ENCODE measurements at places on chromosomes 16 and 17. TPM values are rescaled to one million over a fixed set of nuclear protein-coding genes. Genes with fewer than 3 reads are reported as not detected.
A peak's percentile ranks its signal among the peaks of the same experiment; 100 is the strongest.

DNA sequence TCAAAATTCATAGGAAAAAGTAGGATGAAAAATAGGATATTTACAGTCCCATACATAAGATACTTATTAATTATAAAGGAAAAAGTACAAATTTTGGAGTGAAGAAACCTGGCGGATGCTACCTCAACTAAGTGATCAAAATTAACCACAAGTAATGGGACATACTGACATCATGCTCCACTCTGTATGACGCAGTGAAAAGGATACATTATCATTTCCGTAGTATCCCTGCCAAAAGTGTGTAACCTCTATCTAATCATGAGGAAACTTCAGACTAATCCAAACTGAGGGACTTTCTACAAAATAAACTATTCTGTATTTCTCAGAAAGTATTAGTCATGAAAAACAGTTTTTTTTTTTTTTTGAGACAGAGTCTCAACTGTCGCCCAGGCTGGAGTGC is 60.5 kb downstream of the TRIM37 start:
- ATAC-seq = no peak

CPHXL gene
- total RNA-seq = not detected

PPY gene
- total RNA-seq = not detected

DNA sequence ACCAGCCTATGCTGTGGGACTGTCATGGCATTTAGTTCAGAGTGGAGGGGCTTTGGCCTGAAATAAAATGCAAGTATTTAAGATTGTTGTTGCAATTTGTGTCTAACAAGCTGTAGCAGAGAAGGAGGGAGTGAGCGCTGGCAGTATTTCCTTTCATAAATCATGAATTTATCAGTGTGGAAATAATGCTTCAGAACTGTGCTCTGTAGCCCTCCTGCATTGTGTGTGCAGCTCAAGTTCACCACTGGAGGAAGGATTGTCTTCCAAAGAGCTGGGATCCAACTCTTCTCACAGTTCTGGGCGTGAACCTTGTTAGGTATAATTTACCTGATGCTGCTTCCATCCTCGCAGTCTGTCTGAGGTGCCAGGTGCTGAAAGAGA is 15.1 kb downstream of the SNX11 start:
- ATAC-seq = no peak

DNA sequence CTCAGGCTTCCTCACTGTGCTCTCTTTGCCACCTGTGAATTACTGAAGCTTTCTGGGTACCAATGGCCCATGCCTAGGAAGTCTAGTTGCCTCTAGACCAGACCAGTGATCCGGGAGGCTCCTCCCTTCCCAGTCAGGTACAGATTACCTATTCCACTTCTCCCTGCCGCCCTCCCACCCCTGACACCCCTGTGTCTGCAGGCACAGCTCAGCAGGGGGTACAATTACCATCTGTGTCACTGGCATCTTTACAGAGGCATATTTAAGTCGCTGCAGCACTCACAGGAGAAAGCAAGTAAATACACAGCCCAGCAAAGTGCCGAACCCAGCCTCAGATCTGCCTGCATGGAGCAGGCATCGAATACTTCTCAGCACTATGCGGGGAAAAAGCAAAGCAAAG is 5.3 kb upstream of the WSCD1 start:
- ATAC-seq = no peak

GRCh38 chr16:54342966-54343365 is 56.4 kb upstream of the IRX3 start:
- peak; percentile 16 for ATAC-seq

DNA sequence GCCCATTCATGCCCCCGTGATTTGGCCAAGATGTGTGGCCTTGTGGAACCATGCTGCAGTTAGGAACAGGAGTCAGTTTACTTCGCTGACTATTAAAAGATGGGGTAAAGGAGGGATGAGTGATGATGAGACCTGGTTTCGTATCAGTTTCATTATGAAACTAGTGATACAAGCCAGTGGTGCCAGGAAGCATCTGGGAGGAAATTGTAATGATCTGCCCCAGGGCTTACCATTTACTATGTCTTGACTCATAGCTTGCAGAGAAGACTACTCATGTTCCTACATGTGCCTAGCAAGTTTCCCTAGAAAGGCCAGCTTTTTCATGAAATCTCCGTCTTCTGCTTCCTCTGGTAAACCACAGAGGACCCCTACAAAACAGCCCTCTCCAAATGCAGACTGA is 23.2 kb downstream of the CDH3 start:
- ATAC-seq = peak; percentile 87

AGRP gene
- not detected for total RNA-seq

ARL5C gene
- not detected for total RNA-seq

LITAFD gene
- total RNA-seq = not detected

ZNF469 gene
- total RNA-seq = 0.24 TPM

DNA sequence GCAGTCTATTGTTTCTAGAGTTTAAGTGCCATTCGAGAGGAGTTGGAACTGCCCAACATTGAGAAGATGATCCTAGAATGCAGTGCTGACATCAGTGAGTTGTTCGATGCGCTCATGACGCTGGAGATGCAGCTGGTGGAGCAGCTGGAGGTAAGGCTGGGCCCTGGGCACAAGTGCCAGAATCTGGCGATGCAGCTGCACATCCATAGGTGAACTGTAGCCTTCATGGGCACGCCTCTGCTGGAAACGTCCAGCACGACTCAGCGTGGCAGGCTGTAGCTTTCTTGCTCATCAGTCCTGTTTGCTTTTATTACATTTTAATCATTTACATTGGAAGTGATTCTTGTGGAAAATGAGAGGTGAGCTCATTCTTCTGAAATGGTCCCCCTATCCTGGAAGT is 31.7 kb downstream of the DRC3 start:
- ATAC-seq = no peak

DNA sequence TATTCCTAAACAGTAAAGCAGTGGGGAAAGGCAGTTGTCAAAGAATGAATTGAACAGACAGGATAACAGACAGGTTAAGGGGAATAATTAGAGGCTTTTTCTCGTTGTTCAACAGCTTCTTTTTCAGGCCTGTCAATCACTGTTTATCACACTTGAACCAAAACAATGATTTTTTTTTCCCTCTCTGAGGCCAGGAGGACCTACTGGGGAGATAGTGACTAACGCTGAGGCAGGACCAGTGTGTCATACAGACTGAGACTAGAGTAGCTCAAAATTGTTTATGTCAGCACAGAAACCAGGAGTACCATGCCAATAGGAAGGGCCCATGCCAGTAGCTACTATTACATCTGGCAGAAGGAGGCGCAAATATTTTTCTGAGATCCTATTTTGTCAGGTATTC is 41.3 kb upstream of the NLK start:
- no peak for ATAC-seq

STAT5A gene
- 6.9 TPM for total RNA-seq

FBRS gene
- 42.4 TPM for total RNA-seq

- no peak for ATAC-seq
These were observed 509.6 kb upstream of the EEF2KMT start for GRCh38 chr16:5607169-5607568.

- no peak for ATAC-seq
These were observed 10.9 kb upstream of the DHRS7C start for GRCh38 chr17:9802294-9802693.

DNA sequence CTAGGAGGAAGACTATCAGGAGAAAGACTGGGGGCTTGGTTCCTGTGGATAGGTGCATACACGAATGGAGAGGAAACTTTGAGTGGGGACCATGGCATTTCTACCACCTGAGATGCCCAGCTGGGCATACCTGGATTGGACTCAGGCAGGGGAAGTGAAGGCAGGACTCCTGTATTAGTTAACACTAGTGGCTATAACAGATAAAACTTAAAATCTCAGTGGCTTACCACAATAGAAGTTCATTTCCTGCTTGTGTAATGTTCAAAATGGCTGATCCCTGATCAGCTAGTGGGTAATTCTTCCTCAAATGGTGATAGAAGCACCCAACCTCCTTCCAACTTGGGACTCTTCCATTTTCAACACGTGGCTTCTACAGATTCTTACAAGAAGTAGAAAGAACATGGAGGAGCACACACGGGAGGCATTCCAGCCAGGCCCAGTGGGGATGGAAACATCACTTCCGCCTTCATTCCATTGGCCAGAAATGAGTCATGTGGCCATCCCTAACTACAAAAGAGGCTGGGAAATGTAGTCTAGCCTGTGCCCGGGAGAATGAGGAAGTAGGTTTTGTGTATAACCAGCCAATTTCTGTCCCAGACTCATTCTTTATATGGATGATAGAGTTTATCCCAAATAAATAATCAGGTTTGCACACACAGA is 112.1 kb downstream of the UTP18 start:
- ATAC-seq = peak; percentile 85

SYNGR3 gene
- 0.16 TPM for total RNA-seq

All from esophagus mucosa (tissue), 1 donor.